ENCODE measurements at places on chromosomes 3 and 15.

DNA sequence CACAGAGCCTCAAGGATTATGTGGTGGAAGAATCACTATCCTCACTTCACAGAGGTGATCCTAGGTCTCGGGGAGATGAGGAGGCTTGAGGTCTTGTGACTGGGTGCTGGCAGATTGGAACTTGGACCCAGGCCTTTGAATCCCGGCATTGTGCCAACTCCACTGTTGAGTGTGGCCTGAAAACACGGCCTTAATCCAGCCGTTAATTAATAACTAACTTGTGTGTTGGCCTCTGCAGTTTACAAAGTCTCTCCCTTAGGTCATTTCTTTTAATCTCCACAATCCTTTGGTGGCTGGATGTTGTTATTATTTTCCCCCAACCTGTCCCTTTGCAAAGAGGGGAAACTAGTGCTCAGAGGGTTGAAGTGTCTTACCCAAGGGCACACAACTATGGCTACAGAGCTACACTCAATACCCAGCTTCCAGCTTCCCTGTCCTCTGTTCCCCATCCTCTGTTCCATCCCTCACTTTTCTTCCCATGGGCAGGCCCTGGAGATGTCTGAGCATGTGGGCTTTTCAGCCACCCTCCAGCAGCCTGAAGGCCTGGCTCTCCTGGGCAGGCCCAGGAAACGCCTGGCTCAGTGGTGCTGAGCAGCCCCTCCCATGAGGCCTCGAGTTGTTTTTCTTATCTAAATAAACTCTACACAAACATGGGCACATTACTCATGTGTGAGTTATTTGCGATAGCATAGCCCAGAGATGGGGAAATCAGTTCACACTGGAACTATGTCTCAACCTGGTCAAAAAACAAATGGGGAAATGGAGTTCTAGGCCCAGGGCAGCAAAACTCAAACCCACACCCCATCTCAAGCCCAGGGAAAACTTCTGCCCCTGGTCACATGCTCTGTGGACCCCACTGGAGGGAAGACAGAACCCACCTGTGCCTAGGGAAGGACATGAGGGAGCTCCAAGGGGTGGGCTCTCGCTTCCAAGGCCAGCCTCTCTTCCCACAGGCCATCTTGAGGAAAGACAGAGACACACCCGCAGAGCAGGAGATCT, 16.8 kb upstream of the SMAD3 start:
- no peak for DNase-seq

DNA sequence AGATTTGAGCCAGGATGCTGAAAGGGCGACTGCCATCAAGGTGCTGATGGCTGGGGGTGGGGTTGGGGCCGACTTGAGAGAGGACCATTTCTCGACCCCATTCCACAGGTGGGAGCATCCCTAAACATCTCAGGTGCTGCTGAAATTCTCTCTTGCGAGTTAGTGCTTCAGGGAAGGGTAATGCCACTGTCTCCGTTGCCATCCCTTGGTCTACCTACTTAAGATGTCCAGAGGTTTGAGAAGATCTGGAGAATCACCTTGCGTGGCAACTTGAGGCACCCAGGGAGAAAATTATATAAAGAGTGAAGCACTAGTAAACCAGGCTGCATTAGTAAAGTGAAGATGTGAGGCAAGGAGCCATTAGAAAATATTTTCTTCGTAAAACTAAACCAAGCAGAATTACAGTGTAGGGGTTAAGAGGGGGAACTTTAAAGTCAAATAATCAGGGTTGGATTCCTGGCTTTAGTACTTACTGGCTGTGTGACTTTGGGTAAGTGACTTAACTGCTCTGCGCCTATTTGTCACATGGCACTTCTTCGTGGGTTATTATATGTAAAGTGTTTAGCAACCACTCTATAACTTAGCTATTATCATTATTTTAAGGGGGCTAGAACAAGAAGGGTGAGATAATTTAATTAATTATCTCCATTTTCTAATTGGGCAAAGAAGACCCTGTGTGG, 662 bp upstream of the RFTN1 start:
- DNase-seq = no peak

DNA sequence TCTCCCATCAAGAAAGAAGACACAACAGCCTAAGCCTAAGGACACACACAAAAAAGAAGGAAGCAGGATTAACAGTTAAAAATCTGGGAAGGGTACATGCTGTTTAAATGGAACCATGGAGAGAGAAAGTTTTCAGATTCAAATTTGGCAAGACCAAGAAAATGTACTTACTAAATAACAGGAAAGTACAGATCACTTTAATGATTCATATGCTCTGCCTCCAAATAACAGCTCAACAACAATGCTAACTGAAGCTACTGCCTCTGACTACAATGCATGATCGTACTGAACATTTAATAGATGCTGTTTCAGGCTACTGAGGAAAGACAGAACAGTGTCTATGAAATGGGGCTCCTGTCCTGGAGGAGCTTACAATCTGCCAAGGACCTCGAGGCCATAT, 8.4 kb upstream of the NMB start:
- no peak for DNase-seq

DNA sequence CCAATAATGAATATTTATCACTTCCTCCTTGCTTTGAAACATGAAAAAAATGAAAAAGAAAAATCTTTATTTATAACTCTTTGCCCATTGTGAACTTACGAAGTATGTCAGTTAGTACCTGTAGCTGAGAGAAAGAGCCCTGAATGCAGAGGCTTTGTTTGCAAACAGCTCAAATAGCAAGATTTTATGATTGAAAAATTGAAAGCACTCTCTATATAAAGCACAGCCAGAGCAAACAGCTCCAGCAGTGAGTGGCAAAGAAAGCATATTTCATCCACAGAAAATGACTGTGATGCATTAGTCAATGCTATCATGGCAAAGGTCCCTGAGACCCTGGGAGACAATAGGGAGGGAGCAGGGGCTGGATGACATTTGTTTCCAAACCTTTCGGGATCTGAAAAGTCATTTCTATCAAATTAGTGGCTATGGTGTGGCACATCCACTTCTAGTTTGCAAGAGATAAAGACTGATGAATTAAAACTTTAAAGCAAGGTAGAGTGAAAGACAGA, 576.1 kb downstream of the OTOL1 start:
- DNase-seq = no peak

DNA sequence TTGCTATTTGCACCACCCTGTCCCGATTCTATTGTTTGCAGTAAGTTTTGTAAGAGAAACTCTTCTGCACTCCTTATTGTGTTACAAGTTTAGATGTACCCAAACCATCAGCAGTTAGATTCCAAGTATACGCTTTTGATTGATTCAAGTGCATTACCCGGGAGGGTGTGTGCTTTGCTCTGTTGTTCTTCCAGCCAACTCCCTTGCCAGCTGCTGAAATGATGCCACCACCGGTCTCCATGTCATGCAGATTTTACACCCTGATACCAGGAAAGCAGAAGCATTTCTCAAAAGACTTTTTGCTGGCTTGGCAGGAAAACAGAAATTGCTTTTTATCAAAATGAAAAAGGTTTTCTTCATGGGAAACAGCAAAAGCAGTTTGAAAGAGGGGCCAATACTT, 1006.6 kb upstream of the CFAP20DC start:
- peak; percentile 81 for DNase-seq

- DNase-seq = peak; percentile 95
These were observed 109.6 kb upstream of the TMCO5A start for GRCh38 chr15:37824717-37825382.

DNA sequence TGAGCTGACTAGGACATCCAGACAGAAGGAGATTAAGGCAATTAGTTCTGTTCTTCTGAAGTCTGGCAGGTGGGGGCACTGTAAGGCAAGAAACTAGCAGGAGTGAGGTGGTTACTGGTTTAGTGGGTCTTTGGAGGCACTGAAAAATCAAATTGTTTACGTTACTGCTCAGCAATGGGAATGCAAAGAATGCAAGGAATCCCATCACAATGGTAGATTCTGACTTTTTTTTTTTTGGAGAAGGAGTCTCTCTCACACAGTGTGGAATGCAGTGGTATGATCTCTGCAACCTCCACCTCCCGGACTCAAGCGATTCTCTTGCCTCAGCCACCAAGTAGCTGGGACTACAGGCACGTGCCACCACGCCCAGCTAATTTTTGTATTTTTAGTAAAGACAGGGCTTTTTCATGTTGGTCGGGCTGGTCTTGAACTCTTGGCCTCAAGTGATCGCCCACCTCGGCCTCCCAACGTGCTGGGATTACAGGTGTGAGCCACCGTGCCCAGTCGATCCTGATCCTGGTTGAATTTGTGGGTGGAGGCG, 16.4 kb downstream of the FAM107A start:
- no peak for DNase-seq

DNA sequence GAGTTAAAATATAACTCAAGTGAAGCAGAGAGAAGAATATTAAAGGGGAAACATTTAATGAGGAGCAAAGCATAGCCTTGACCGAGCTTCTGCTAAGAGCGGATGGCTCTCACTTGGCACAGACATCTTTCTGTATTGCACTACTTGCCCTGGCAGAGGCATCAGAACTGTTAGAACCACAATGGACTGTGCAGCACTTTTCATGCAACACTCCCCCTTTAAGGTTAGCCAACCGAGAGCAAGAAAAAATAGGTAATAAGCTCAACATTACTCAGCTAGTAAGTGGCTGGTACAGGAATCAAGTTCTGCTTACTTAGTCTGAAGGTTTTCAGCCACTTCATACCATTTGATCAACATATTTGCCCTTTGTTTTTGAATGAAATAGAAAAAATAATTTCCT, 33.7 kb downstream of the CRTC3 start:
- no peak for DNase-seq

DNA sequence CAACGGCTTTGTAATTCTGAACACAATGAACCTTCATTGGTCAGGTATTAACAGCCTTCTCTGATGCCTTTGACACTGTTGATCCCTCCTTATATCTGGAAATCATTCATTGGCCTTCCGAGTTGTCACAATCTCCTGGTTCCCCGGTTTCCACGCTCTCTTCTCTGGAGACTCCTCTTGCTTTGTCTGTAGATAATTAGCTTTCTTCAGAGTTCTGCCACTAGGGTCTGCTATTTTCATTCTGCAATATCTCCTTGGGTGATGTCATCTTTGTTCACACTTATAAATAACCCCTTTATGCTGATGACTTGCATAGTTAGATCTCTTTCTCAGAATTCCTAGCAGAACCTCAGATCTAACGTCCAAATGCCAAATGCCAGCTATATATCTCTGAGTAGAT, 583.8 kb upstream of the ZNF717 start:
- DNase-seq = no peak

DNA sequence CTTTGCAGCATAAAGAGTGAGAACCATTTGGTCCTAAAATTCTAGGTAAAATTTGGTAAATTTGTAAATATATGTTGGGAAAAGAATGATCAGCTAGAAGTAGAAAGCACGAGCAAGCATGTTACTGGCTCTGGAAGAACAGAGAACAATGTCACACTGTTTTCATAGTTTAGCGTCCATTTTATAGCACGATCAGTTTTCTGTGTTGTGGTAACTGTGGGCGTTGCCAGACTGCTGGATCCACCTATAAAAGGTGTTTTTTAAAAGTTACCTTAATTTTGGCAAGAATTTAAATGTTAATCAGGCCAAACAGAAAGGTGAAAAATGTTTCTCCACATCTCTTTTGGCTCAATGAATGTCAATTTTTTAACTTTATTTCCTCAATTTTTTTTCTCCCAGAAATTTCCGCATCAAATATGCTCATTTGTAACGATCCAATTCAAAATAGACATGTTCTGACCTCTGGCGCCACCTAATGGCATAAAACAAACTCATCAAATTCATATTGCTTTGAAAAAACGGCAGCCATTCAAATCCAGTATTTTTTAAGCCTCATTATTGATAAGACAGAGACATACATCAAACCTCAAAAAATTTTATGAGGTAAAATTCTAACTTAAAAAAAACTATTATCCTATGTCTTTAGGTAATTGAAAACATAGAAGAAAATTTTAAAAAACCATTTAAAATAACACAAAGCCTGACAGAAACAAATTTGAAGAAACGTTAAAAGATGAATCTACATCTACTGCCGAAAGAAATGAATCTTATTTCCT, 5.5 kb upstream of the GP5 start:
- peak; percentile 67 for DNase-seq

DNA sequence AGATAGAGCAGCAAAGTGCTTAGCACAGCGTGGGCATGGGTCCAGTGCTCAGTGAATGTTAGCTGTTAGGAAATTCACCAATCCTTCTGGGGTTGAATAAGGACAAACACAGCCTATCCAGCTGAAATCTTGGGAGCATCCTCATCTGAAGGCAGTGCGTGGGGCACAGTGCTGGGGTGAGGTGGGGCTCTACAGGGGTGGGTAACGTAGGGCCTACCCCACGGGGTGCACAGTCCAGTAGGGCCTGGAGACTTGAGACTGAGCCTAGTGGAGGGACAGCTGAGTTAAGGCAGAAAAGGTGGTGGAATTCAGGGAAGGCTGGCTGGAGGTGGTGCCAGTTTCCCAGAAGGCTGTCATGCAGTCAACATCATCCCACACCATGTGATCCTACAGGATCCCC, 73.0 kb downstream of the ISG20 start:
- no peak for DNase-seq

- no peak for DNase-seq
These were observed 408.4 kb downstream of the NAALADL2 start for GRCh38 chr3:175267561-175267960.

- DNase-seq = no peak
These were observed 3.1 kb downstream of the SLC51B start for GRCh38 chr15:65048241-65048640.

DNA sequence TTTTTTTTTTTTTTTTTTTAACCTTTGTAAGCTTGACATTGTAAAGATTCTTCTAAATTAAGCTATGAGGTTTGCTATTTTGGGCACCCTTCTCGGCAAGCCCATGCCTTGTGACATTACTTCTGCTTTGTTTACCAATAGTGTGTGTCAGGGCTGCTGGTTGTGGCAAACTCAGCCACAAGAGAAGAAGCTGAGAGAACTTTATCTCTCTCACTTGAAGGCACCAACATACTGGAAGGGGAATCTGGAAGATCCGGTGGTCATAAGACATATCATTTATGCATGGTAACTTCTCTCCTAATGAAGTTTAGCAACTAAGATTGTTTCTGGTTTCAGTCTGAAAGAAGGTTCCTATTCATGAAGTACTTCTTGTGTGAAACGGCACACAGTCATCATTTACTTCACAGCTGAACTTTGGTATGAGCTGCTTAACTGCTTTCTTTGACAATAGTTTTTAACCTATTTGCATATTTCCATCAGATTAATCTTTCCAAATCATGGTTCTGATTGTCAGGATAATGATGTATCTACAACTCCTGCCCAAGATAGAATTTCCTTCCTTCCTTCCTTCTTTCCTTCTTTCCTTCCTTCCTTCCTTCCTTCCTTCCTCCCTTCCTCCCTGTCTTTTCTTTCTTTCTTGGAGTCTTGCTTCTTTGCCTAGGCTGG, 189.3 kb downstream of the NFKBIZ start:
- no peak for DNase-seq

- DNase-seq = peak; percentile 88
These were observed 190.6 kb downstream of the SHQ1 start for GRCh38 chr3:72657666-72658065.

- DNase-seq = no peak
These were observed 213.4 kb upstream of the PEX5L start for GRCh38 chr3:180250172-180250571.
